ENCODE measurements at places on chromosomes 4 and X.

- DNase-seq, result no peak
Observed at GRCh38 chrX:20663336-20663735, 396.6 kb upstream of the RPS6KA3 start.

- DNase-seq, result peak; percentile 80
Observed at GRCh38 chr4:159103384-159103990, 608 bp downstream of the RAPGEF2 start.

DNA sequence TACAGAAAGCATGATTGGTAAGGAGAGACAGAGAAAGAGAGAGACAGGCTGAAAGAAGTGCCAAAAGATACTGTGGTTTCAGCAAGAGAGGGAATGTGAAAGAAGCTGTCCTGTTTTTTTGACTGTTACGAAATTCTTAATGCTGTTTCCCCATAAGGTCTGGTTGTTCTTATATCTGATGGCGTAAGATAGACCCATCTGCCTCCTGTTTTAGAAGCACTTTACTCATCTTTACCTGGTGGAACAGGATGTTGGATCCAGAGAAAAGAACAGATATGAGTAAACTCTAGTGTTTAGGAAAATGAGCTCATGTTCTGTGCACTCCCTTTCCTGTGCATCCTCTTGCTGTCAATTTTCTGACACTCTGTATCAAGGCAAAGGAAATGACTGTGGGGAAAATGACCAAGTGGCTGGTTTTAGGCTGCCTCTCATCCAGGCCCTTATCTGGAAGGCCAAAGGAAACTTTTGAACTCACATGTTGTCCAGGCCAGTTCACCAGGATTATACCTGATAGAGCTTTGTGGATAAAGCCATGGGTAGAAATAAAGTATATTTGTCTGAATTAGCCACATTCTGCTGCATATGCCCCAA lies 311.7 kb upstream of the HTR2C start:
- no peak for DNase-seq

- no peak for DNase-seq
Observed at GRCh38 chr4:16418814-16419213, 192.5 kb upstream of the TAPT1 start.

DNA sequence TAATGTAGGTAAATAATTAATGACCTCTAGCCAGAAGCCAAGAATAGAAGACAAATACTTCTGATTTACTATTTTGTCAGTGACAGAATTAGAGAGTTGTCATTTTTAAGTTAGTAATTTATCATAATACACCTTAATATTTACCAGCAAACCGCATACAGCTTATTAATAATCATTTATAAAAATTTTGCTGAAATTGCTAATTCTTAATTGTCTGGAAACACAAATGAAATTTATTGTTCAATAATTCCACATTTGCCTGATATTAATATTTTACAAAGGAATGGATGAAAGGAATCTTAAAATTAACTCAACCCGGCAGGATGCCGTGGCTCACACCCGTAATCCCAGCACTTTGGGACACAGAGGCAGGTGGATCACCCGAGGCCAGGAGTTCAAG lies 44.7 kb downstream of the PROM1 start:
- no peak for DNase-seq

DNA sequence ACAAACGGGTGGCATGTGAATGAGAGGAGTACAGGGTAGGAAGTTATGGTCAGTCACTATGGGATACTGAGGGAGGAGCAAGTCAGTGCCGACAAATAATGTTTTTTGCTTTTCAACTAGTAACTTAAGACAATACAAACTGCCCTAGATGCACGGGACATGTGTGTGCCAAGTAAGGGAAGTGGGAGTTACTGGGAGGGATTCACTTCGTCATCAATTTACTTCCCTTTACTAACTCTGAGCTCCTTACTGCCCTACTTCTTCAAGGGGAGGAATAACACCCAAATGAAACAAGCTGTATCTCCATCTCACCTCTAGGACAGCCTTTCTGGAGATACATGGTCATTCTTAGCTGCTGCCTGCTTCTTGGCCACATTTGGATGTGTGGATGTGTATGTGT lies 97.7 kb downstream of the DGKK start:
- DNase-seq, result no peak

- DNase-seq, result no peak
Observed at GRCh38 chr4:42489095-42489494, 91.8 kb downstream of the SHISA3 start.

GRCh38 chr4:1298461-1298860 lies 8.8 kb downstream of the MAEA start:
- DNase-seq, result peak; percentile 14

DNA sequence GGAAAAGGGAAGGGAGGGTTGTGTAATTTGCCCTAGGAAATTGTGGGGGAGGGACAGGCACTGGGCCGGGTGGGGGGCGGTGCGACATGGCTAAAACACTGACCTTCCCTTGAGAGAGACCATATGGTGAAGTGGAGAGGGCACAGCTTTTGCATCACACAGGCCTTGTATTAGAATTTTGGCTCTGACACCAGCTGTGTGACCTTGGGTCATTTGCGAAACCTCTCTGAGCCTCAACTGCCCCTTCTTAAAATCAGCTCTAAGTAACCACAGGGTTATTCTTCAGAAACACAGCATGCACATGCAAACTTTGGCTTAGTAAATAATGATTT lies 25.8 kb downstream of the PDGFRA start:
- DNase-seq, result no peak

DNA sequence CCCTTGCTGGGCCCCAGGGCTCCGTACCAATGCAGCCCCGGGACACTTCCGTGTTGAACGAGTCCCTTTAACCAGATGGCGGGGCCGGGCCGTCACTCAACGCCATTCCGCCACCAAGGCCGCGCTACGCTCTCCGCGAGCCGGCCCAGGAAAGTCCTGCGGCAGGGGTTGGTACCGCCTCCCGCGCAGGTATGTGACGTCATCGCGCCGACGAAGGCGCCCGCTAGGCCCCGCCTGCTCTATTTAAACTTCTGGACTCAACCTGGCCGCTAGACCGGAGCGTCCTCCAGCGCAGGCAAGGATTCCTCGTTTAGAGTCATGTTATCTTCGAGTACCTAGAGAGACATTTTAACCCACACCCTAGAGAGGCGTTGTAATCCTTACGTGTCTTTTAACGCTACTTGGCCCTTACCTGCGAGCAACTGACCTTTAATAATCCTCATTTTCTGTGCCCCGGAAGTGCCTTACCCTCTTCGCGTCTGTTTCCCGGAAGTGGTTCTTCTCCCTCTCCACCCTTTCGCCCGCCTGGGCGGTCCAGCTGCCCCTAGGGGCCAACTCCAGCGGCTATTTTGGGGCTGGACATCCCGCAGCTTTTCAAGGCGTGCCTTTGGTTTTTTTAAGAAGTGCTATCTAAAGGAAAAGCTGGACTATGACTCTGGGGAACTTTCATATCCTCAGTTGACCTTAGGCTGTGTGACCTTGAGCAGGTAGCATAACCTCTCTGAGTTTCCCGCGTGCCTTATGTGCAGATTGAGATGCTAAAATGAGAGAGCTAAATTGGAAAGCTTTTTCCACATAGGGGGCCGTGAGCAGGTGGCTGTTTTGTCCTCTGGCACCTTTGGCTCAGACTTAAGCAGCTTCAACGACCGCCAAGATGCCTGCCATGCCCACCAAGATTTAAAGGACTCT lies at the start of gene PNPLA4:
Gene PNPLA4 (minus strand): TSS at position 155 of the 909 bp plus-strand sequence. CDS start 1,294 bp downstream, outside the sequence.
- DNase-seq, result peak; percentile 92

DNA sequence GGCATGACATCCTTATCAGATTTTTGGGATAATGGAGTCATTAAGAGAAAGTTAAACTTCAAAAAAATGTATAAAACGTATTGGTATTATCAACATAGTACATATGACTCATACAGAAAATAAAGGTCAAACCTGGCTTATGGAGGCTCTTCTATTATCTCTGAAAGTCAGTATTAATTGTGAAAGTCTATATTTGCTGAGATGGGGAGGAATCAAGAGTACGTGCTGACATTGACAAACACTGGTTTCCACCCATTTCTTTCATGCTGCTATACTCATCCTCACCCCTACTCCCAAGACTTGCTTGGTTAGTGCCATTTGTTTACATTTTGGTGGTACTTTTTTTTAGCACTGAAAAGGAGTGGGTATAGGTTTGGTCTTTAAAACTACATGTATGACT lies 30.8 kb upstream of the PLA2G12A start:
- DNase-seq, result no peak

- DNase-seq, result peak; percentile 66
Observed at GRCh38 chrX:139759637-139760036, 51.7 kb upstream of the MCF2 start.

GRCh38 chr4:145216535-145216934 lies 36.1 kb upstream of the OTUD4 start:
- DNase-seq, result no peak

DNA sequence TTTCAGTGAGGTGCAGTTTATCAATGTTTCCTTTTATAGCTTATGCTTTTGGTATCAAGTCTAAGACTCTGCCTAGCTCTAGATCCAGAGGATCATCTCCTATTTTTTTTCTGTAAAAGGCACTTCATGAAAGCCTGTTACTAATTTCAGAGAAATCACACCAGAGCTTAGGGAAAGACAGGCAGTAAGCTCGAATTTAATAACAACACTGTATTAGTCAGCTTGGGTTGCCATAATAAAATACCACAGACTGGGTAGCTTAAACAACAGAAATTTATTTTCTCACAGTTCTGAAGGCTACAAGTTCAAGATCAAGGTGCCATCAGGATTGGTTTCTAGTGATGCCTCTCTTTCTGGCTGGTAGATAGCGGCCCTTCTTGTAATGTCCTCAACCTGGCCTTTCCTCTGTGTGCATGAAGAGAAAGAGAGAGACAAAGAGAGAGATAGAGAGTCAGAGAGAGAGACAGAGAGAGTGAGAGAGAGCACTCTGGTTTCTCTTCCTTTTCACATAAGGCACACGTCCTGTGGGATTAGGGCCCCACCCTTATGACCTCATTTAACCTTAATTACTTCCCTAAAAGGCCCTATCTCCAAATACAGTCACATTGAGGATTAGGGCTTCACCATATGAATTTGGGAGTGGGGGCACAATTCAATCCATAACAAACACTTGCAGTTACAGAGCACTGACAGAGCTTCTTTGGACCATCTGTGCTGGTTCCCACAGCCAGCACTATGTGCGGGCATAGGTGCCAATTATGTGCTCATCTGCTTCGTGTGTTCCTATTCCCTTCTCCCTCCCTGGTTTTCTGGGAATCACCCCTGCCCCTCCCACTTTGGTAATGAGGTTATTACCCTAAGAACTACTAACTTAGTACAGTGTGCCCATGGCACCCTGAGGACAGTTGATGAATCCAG lies 114.8 kb upstream of the MED14 start:
- no peak for DNase-seq

DNA sequence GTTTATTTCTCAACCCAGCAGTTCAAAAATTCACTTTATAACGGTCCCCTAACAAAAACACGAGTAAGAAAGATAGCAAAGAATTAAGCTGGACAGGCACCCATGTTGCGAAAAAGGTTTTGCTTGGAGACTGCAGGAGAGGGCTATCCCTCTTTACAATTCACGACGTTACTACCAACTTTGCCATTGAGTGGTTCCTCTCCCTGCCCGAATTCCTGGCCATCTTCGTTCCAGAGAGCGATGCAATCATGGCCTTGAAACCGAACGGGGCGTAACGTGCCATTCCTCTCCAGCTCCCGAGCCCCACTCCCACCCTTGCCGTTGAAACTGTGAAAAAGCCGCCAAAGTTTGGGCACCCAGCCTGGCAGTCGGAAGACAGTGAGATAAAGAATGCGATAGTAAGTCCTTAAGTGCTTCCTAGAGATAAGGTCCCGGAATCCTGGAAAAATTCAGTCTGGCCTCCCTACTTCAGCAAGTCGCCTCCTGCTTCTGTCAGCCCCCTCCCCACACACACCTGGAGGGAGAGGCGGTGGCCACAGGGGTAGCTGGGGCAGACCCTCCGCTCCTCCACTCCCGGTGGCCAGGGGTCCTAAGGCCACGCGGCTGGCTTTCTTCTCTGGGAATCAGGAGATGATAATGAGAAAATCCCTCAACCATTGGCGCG lies 65.2 kb downstream of the FBXO8 start:
- DNase-seq, result peak; percentile 79

DNA sequence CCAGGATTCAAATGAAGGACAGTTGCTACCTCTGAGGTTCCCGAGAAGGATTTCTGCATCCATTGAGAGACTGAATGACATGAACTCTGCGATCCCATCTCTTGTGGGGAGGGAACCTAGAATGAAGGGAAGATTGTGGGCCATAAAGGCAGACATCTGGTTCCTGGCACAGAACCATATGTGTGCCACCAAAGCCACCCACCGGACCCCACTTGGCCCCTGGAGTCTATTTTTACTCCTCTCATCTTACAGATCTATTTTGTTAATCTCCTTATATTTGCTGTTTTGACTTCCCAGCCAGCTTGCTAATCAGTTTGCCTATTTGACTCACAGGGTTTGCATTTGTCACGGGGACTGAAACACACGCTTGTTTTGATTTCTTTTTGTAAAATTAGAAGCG lies 7.3 kb downstream of the SOD3 start:
- DNase-seq, result no peak

GRCh38 chr4:74628852-74629620 lies 165.3 kb downstream of the BTC start:
- no peak for DNase-seq

DNA sequence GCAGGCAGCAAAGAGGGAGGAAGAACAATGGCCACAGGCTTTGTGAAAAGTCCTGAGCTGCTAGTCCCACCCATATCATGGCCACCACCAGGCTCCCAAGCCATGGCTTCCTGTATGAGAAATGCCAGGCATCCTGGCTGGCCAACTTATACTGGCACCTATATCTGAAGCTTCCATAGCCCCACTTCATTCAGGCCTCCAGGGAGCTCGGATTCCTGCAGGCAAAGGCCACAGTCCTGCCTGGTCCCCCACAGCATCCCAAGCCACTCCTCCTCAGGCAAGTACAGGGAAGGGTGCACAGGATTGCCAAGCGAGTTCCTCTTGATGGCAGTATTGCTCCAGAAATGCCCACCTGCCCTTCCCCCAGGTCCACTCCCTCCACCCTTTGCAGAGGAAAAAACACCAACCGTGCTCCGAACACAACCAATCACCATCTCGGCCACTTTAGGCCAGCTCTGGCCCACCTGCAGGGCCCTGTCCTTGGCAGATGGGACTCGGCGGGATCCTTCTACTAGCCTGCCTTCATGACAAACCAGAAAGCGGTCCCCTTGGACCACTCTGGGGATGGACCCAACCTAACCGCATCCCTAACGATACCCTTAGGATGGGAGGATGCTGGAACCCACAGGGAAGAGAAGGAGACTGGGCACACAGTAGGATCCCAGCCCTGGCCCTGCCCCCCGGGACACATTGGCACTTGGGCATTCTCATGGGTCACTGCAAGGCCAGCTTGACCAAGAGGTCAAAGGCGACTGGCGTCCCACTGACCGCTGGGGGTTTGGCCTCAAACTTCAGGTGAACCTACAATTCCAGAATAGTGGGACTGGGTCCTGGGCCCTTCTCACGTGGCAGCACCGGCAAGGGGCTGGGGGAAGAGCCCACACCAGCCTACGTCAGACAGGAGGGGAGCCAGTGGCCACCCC lies 220.4 kb upstream of the AGTR2 start:
- peak; percentile 86 for DNase-seq
